Stimulated activated CD4-positive, alpha-beta T cell treated with anti-CD3 and anti-CD28 coated beads, Interleukin-4, amount 100 ng/mL, for 1 hour (primary cell): ENCODE measurements at places on chromosomes 2 and 18.

DNA sequence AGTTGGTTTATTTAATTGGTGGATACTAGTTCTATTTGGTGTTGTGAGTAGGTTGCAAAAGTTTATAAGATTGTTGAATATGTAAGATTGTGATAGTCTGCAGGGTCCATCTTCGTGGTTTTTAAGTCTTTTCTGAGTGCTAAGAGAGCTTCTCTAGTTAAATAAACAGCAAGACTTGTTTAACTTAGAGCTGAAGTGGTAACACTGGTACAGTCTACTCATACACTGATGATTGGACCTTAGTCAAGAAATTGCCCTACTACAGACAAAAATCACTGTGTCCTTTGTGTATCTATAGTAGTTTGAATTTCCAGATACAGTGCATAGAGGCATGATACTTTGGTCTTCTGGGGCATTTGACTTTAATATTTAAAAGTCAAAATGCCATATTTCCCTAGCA, 94.6 kb downstream of the PHLPP1 start:
- no peak for DNase-seq

DNA sequence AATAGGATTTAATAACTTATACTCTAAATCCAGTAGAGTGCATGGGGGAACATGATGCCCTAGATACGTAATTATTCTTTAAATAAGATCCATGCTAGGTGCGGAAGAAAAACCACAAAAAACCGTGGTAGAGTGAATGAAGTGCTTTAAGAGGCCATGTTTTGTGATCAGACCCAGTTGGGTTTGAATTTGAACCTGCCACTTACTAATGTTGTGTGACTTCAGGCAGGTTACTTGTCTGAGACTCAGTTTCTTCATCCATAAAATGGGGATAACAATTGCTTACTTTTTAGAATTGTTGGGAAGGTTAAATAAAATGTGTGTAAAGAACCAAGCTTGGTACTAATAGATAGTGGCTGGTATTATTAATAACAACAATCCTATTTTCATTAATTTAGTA, 17.2 kb downstream of the MIB1 start:
- no peak for DNase-seq

GRCh38 chr2:202831242-202832220, 40.0 kb downstream of the ICA1L start:
- peak; percentile 23 for DNase-seq

- peak; percentile 42 for DNase-seq
Observed at GRCh38 chr2:237691029-237691907, 63.9 kb downstream of the LRRFIP1 start.

DNA sequence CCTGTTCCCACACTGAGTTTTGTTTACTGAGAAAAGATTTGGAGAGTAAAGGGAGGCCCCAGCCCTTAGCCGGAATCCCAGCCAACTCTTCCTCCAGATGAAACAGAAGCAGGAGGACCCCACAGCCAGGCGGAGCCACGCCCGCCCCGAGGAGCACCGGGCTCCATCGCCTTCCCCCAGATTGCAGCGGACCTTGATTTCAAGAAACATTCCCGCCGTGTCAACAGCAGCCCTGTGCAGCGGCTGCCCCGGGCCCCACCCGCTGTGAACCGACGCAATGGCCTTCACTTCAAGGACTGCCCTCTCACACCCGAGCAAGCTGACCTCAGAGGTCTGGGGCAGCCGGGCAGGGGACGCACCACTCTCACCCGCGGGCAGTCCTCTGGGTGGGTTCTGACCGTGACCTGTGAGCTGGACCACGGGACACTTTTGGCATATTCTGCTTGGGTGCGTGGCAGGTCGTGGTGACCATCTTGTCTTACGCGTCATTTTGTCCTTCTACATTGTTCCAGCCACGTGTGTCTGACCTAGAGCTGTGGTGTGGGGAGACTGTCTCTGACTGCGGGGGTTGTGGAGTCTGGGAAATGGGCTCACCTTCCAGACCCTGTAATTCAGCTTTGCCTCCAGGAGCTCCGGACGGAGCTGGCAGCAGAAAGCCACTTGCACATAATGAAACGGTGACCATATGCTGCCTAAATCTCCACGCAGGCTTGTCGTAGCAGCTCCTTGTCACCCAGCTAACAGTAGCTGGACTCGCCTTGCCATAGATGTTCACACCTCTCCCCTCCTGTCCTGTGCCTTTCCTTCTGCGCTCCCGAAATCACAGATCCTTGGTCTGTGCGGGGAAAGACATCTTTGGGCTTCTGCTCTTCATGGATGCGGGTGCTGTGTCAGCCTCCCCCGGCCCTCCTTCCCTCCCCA, 32.0 kb upstream of the INHBB start:
- no peak for DNase-seq

- DNase-seq = no peak
Observed at GRCh38 chr2:44942304-44943030, 965 bp downstream of the SIX3 start.

DNA sequence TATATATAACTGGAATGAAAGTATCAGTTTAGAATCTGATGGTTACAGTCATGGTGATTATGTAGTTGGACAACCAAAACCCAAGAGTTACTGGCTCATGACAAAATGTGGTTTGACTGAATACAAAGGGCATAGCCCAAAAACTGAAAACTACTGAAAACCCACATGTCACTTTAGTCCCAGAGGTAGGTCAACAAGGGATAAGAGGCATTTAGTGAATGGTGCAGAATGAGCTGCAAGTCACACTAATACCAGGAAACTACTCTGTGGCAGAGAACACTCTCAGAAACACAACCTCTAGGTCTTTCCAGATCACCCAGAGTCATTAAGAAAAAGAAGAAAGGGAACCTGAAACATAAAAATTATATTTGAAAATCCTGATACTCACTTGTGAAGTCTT, 154.5 kb downstream of the AGPS start:
- no peak for DNase-seq

DNA sequence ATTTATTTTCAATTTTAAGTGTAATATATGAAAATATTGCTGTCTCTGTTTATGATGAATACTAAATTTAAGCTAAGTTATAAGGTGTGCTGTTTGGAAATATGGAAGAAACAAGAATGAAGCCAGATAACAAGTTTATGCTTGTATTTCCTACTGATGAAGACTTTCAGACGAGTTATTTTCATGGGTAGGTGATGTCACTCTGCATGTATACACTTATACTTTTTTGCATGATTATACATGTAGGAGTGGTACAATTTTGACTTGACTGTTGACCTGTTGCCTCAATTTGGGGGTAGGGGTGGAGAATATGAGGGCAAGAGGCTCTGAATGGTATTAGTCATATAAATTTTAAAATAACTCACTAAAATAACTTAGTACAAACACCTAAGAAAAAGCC, 133.7 kb downstream of the HAUS1 start:
- DNase-seq = no peak

GRCh38 chr2:85601771-85602475, 575 bp downstream of the TMEM150A start:
- DNase-seq = no peak

DNA sequence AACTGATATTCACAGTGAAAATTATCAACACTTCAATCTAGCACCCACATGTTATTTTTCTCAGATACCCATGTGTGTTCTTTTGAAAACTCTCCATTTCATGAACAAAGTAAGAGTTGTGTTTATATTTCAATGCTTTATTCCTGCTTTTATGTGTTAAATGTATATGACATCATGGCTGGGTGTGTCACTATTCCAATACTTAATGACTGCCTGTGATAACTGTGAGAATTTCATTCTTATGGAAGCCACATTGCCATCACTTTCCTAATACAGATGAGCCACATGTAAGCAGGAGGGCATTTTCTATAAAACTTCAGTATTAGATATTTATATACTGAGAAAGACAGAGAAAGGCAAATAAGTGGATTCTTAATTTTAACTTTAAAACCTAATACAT, 100.4 kb upstream of the FIGN start:
- DNase-seq = no peak

GRCh38 chr2:76008001-76008702, 297.4 kb upstream of the GCFC2 start:
- no peak for DNase-seq

DNA sequence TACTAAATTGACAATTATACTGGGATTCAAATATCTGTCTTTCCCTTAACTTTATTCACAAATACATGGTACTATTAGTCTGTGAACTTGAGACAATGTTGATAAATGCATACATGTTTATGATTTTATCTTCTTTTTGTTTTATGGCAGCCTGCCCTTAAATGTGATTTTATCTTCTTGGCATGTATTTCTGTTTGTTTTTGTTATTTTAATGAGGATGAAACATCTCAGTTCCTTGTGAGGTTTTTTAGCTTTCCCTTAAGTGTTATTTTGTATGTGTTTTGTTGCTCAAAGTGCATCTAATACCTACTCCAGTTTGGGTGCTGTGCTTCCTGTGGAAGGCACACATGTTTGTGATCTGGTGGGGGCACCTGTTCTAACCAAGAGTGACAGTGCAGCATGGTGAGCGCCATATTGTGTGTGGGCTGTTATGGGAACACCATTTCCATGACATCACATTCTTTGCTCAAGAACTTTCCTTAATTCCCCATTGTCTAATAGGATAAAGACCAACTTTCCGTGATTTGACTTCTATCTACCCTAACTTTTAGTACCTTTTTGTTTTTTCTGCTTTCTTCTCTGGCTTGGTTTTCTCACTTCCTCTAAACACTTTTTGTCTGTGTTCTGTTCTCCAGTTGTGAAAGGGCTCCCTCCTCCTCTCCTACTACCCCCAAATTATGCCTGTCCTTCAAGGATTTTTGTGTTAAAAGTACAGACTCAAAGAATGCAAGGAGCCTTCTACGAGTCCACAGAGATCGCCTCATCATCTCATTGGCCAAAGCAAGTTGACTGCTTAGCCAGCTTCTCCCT, 162.1 kb upstream of the TTC39C start:
- DNase-seq = no peak

- DNase-seq = no peak
Observed at GRCh38 chr2:230358305-230358704, 31.3 kb downstream of the SP140L start.

DNA sequence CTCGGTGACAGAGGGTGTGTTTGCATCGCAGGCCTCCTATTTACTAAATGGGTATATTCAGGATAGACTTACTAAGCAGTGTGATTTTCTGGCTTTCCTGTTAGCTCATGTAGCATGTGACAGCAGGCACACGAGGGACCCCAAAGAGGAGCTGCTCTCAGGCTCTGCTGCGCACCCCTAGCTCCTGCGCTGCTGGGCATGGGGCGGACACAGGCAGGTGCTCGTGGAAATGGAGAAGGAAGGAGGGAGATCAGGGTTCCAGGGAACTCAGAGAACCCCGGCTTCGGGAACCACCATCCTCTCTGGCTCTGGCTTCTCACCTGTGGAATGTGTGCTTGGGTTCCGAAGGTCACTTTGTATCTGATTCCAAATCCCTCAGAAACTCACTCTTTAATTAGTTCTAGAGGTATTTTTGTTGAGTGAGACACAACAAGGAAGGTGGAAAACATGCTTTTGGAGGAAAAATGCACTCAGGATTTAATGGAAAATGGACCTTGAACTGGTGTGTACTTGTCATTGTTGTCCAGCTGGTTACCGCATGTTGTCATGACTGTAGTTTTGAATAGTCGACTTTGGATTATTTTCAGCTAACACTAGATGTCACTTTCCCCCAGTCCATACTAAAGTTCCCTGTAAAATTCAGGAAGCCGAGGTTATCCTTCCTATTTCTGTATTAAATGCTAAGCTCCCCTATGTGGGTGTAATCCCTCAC, 3.5 kb downstream of the SNTG2 start:
- DNase-seq = no peak
